ENCODE measurements at places on chromosomes 13 and 19.

GRCh38 chr19:41691268-41691970, 3.3 kb upstream of the CEACAM7 start:
- no peak for DNase-seq

- DNase-seq, result no peak
Measured at GRCh38 chr19:6412447-6413091, 12.0 kb downstream of the KHSRP start.

DNA sequence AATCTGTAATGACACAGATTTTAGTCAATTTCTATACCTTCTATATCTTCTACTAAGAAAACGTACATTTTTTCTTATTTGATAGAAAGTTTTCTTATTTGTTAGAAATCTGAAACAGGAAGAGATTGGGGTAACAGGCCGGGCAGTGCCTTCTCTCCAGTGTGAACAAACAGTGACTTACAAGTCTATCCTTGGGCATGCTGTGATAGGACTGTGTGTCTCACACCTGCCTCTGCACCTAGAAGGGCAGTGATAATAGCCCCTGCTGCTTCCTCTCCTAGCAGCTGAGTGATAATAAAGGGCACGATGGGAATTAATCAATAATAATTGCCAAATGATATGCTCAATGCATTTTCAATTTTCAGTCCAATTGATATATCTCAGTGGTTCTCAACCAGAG, 1.4 kb downstream of the TMEM272 start:
- no peak for DNase-seq

DNA sequence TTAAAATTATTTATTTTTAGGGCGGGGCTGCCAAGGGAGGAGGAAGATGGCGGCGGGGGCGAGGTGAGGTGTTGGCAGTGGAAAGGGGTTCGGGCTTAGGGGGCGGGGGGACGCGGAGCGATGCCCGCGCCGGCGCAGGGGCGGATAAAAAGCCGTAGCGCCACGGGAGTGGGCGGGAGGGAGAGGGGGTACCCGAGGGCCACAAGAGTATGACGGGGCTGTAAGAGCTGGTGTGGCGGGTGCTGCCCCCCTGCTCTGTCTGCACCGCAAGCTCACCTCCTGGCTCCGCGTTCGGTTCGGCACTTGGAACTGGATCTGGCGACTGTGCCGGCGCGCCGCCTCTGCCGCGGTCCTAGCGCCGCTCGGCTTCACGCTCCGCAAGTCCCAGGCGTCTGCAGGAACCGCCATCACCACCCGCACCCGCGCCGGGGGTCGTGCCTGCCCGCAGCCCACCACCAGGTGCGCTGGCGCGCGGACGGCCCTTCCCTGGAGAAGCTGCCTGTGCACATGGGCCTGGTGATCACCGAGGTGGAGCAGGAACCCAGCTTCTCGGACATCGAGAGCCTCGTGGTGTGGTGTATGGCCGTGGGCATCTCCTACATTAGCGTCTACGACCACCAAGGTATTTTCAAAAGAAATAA, 265.2 kb upstream of the SGCG start:
- peak; percentile 6 for DNase-seq

DNA sequence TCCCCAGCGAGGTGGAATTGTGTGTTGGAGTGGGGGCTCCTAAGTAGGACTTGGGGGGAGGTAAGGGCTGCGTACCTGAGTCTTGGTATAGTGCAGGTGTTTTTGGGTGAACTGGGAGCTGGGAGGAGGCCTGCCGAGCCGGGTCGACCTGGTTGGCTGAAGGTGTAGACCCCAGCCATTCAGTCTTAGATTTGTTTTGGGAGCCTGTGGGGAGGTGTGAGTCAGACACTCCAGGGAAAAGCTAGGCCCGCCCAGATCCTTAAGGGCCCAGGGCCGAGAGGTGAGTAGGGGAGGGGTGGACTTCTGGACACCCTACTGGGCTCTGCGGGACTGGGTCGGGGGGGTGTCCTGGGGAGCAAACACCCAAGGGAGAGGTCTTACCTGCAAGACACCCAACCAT, 935 bp downstream of the CRB3 start:
- DNase-seq, result no peak

- no peak for DNase-seq
Measured at GRCh38 chr19:33715462-33715861, 81.2 kb upstream of the KCTD15 start.

DNA sequence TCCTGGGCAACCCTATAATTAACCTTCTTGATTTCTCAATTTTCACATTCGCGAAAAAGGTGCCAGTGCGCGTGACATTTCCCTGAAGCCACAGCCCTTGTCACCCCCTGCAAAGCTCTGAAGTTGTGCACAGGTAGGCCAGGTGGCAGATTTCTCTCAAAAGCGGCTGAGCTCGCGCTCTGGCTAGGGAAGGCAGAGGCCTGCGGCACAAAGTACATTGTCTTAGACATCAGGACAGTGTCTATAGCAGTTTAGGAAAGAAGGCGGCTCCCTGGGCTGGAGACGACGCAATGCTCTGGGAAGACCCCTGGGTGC, 42.9 kb upstream of the ZNF14 start:
- DNase-seq, result no peak

DNA sequence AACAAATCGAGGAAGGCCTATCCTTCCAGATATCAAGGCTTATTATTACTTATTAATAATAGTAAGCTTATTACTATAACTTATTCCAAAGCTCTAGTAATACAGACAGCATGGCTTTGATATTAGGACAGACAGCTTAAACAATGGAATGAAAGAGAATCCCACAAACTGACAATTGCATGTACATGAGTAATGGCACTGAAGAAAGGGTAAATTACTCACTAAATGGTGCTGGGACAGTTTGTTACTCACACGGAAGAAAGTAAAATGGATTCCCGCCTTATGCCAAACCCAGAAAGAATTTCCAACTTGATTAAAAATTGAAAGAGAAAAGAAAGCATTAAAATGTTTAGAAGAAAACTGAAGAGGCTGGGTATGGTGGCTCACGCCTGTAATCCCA, 60.3 kb downstream of the MIPEP start:
- DNase-seq, result no peak

DNA sequence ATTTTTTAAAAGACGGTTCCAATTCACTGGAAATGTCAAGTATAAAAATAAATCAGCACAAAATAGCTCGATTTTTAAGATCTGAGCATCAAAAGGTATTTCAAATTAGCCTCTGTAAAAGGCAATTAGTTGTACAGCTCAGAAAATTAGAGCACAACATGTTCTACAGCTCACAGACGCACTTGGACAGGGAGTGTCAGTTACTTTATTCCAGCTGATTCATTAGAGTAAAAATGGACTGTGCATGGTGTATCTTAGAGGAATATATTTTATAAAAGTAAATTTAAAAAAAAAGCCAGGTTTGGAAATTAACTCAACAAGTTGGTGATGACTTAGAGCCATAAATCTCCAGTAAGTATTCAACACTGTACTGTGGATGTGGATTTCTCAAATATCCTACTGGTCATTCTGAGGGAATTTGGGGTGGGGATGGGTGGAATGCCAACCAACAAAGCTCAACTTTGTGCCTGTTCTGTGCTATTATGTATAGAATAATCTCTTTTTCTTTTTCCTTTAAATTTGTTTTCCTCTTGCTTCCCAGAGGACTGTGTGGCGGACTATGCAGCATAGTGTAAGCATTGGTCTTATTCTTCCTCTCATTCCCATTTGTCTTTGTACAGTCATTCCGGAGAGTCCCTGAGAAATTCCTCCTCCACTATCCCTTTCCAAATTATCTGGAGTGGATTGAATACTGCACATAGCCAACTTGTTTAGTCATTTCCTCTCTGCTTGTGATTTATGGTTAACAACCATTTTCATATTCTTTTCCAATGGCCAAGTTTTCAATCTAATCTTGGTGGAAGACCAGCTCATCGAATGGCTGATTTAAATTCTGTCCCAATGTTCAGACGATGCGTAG, 169.3 kb downstream of the DCT start:
- DNase-seq, result no peak

- no peak for DNase-seq
Measured at GRCh38 chr19:1841209-1841924, 6.9 kb downstream of the REXO1 start.

DNA sequence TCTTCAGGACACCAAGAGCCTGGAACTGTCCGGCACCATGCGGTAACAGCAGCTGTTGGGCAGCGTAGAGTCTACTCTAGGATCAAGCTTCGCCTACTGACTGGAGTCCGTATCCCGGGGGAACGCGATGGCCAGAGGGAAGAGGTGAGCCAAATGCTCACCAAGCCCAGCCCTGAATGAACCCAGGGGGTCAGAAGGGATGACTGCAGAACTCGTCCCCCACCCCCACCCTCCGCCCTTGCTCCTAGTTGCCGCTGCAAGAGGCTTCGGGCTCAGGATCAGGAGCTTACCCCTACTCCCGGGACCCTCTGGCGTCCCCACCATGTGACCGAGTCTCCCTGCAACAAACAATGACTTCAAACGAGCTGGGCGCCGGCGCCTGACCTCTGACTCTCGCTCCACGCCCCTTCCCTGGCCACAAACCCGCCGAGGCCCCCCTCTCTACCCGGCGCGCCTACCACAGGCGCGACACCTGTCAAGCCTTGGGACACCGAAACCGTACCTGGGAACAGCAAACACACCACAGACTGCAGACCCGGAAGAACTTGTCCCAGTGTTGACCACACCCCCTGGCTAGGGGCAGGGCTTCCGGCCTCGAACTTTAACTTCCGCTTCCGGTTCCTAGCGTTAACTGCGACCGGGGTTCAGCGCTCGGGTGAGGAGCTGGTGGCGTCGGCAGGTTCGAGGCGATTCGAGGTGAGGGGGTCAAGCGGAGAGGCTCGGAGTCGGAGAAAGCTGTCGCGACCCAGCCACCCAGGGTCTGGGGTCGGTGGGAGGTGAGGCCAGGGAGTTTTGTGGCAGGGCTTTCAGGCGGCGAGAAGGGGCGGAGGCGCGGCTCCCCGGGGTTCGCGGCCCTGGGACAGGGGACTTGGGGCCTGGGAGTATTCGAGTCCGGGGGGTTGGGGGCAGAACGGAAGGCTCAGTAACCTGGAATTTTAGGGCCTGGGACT, at the start of gene UBL5:
Gene UBL5, plus strand, starts transcription at position 630 of the 950 bp plus-strand sequence. CDS start 420 bp downstream, outside the sequence.
- peak; percentile 92 for DNase-seq

DNA sequence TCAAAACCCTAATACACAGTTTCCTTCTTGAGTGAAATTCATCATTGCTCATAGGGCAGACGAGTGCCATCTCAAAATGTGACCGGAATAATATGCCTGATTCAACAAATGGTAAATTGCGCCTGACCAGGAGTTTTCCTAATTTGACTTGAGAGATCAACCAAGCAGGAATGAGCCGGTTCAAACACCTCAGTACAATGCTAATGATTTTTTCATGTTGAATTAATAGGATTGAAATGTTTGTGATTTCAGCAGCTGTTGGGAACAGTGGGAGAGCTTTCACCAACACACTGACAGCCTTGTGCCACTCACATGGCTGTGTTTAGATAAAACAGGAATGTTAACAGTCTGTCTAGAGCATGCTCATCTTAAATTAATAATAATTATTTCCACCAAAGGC, 484.8 kb downstream of the PCDH9 start:
- DNase-seq, result no peak

DNA sequence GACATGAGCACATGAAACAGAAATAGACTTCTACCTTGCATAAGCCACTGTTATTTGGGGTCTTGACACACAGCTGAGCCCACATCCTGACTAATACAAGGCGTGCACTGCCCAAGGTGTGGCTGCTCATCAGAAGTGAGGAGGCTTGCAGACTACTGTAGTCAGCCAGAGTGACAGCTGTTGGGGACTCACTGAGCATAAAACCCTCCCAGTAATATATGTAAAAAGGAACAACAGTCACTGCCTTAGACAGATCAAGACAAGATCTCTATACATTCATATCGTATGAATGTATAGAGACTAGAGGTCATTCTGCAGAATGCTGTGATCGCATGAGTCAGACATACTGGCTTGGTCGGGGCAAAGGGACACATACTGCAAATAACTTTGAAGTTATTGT, 4.1 kb upstream of the C1QTNF9B start:
- DNase-seq, result no peak

DNA sequence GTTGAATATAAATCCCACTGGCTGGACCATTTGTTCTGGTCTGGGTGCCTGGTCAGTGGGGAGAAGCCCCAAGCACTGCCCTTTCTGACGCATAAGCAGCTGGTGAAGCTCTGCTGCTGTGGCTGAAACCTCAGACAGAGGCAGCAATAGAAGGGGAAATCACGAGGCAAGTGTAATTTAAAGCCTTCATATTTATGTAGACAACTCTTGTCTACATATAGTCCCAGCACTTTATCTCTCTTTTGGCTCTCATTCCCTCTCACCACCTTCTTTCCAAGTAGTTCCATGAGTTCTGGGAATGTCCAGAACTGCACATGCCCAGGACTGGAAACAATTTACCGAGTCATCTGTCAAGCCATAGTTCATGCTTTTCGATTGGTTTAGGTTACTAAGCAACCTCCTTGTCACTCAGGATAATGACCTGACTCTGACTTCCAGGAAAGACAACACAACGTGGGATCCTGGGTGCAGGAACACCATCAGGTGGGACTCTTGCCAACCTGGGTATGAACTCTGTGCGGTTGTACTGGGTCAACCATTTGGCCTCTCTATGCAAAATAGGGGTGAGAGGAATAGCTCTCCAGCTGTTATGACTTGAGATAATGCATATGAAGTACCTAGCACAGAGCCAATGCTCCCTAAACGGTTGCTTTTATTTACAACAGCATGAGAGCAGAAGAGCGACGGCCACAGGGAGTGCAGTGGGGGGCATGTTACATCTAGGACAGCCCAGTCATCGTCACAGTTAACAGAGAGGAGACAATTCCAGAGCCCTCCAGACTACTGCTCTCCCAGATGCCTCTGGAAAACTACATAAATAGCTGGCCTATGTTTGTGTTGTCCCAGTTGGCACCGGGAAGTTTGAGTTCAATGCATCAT, 321.9 kb downstream of the FOXO1 start:
- DNase-seq, result no peak

DNA sequence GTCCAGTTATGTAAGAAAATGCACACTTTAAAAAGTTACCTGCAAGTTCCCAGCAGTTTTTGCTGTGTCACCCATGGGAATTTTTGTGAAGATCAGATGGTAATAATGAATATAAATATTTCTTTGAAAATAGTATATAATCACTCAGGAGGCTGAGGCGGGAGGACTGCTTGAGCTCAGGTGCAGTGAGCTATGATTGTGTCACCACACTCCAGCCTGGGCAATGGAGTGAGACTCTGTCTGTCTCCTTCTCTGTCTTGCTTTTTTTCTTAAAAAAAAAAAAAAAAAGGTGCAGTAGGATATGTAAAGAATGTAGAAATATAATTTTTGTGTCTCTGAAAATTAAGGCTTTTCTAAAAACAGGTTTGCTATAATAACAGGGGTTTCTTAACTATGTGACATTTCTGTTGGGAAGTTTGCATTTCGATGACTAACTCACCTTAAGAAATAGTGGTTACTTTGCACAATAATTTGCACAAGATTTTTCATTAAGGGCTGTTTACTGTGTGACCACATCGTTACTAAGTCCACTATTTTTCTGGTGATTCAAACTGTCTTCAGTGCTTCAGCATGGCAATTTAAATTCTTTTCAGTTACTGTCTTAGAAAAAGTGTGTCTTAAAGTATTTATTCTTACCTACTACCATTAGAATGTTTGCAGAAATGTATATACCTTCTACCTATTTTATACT, 37.3 kb downstream of the DNAJC3 start:
- no peak for DNase-seq

GRCh38 chr19:42323852-42324654, 1.4 kb upstream of the MEGF8 start:
- DNase-seq, result no peak

- DNase-seq, result no peak
Measured at GRCh38 chr13:23725922-23726321, 155.7 kb downstream of the TNFRSF19 start.

- no peak for DNase-seq
Measured at GRCh38 chr13:98372876-98373275, 195.8 kb upstream of the RNF113B start.
